ENCODE measurements at places on chromosomes 4 and X.

DNA sequence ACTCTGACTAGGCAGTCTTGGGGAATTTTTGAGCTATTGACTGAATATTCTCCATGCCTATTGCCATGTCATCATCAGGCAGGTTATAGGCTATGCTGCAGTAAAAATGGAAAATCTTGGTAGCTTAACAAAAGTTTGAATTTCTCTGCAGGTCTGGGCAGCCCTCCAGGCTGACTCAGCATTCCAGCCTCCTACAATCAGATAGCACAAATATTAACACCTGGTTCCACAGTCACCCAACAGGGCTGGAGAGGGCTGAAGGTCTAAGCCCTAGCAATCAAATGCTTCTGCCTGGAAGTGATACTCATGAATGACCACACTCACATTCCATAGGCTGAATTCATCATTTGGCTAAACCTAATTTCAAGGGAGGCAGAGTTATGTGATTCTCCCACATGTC is 9.6 kb upstream of the PPP3CA start:
- no peak for DNase-seq

- no peak for DNase-seq
These were observed 574 bp upstream of the CFAP97 start for GRCh38 chr4:185204238-185204910.

- no peak for DNase-seq
These were observed 308.3 kb upstream of the HS3ST1 start for GRCh38 chr4:11736978-11737377.

- peak; percentile 38 for DNase-seq
These were observed 5.8 kb upstream of the TET2 start for GRCh38 chr4:105140684-105141490.

GRCh38 chrX:81263059-81263458 is 61.2 kb downstream of the SH3BGRL start:
- DNase-seq = no peak

DNA sequence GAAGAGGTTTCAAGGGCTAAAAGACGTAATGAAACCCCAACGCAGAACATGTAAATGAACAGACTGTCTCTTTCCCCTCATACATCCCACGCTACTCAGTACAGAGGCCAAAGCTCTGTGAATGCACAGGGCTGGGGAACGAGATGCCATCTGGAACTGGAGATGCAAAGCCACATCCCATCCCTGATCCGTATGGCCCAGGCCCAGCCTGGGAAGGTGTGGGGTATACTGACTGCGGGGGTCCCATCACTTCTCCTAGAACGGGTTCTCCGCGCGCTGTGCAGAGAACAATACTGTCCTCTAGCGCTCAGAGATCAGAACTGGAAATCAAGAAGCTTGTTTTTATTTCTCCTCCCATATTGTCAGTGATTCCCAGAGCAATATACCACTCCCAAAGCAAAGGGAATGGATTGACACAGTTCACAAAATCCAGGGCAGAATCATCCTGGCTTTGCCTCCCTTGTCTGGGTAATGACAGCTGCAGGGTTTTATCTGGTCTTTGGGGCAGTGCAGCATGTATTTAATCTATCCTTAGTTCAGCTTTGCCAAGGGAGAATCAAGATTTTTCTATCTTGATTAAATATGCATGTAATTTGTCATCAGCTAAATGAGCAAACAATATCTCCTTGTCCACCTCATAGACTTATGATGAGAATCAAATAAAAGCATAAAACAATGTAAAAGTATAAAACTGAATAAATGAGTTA is 47.3 kb upstream of the TLR3 start:
- DNase-seq = no peak

GRCh38 chr4:589219-589963 is 13.3 kb upstream of the TMEM271 start:
- no peak for DNase-seq

DNA sequence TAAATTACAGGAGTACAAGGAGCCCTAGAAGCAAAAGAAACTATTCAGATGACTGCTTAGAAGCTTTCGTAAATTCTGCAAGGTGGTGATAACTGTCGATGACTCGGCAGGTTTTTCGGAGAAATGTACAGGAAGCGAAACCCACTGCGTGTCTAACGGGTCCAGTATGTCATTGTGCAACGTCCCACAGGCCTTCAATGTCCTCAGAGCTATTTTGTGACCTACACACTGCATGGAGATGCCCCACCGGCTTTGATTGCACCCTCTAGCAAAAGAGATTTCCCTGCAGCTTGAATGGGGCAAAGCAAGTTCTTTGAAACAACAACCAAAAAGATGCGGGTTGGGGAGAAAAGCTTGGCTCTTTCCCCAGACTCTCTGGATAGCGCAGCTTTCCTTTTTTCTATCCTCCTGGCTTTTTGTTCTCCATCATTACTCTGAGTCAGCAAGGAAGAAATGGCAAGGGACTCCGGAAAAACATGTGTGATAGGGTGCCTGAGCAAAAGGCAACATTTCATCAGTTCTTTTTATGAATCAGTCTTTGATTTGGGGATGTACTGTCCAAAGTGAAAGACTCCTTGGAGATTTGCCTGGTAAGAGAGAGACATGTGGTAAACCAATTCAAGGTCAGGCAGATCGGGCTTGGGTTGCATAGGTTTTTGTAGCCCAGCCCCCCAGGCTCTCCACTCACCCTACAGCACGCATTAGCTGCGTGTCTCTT is 112.0 kb upstream of the TBL1X start:
- peak; percentile 32 for DNase-seq

DNA sequence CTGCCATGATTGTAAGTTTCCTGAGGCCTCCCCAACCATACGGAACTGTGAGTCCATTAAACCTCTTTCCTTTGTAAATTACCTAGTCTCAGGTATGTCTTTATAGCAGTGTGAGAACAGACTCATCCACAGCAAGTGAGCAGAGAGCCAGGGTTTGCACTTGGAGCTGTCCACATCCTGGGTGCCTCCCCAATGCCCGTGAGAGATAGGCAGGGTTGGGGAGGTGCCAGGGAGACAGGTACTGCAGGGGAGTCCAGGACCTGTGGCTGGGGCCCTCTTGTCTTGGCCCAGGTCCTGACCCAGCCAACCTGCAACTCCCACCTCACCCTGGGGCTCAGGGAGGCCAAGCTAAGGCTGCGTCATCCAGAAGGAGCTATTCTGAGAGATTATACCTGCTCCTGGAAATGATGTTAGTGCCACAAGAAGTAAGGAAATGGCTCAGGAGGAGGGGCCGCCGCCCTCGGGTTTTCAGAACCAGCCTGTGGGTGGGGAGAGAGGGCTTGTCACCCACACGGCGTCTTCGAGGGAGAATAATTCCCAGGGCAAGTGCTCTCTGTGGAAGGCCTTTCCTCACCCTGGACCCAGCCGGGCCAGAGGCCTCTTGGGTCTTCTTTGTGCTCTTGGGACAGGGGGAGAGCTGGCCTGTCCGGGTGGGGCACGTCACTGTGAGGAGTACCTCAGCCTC is 66.5 kb downstream of the ADRA2C start:
- DNase-seq = no peak

DNA sequence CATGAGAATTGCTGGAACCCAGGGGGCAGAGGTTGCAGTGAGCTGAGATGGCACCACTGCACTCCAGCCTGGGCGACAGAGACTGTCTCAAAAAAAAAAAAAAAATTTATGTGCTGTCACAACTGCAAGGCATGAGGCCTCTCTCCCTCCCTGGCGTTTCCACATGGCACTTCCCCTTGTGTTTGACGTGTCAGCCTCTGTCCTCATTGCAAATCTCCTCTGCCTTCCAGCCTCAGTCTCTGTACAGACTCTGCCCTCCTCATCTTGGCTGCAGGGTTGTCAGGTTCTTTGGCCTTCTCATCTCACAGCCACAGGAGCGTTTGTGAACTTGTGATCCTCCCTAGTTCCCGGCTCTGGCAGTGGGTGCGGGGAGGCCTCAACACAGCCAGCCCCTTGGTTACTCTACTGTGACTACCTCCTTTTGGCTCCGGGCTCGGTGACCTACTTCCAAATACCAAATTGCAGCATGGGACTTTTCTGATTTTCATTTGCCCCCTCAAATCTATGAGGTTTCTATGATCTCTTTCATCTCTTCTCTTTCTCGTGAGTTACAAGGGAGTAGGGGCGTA is 250.0 kb downstream of the CBR4 start:
- DNase-seq = no peak

- DNase-seq = no peak
These were observed 51.5 kb downstream of the WDR19 start for GRCh38 chr4:39233783-39234182.

DNA sequence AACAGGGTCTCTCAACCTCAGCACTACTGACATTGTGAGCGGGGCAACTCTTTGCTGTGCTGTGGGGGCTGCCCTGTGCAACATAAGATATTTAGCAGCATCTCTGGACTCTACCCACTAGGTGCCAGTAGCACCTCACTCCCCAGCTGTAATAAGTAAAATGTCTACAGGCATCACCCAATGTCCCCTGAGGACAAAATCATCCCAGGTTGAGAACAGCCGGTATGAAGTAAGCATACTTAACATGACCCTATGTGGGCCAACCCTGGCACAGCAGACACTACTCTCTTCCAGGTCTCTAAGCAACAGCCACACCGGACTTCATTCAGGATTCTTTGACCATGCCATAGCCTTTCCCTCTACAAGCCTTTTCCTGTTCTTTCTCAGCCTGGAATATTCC is 10.5 kb upstream of the MGST2 start:
- DNase-seq = no peak

GRCh38 chrX:643911-644303 is 13.3 kb downstream of the SHOX start:
- DNase-seq = no peak

DNA sequence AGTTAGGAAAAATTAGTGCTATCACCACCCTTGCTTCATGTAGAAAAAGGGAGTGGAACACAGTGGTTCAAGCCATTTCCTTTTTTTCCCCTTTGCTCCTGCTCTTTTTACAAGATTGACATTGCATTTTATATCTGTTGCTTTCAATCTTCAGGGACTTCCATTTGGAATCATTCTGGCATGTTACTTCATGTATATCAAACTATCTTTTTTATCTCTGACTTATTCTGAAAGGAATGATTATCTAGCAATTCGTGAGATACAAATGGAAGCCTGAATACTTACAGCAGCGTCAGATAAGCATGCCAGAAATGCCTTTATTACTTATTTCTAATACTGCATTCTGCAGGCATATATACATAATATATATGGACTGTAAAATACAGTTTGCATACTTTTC is 20.4 kb downstream of the ADGRL3 start:
- DNase-seq = no peak

DNA sequence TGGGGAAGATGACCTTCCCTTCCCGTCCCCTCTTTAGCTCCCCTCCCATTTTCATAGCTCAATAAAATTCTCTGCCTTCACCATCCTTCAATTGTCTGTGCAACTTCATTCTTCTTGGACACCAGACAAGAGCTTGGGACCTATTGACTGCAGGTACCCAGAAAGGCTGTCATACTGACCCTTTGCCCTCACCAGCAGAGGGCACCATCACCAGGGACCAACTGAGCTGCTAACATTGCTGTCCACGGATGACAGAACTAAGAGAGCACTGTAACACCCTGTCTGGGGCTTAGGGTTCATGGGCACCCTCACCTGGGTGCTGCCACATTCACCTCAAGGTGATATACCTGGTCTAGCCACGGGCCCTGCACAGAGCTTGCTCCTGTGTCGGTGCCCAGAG is 141.3 kb upstream of the VCX3B start:
- DNase-seq = no peak

- no peak for DNase-seq
These were observed 177.1 kb upstream of the FRG1 start for GRCh38 chr4:189763583-189763982.

DNA sequence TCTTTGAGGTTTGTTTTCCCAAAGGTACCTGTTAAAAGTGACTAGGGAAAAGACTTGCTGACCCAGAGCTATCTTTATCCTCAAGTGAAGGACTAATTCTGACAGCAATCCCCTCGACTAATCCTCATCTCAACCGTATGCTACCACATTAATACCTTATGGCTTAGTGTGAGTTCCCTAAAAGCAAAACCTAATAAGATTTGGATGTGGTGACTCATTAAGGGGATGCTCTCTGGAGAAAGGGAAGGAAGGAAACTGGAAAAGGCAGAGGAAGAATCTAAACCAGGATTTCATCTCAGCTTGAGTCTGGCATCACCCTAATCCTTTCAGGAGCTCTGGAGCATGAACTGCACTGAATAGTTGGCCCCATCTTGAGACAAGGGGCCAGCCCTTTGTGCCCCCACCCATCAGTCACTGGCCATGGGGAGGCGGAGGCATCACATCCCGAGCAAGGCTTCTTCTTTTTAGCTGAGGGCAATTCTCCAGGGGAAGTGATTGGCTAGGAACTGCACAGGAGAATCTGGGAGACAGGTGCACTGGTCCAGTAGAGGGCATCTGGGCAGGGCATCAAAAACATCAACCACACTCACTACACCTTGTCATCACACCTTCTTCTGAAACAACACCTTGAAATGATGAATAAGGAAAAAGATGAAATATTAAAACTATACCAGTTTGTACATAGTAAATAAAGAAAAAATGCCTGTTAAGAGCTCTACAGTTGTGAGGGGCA is 6.9 kb upstream of the BBS7 start:
- no peak for DNase-seq

DNA sequence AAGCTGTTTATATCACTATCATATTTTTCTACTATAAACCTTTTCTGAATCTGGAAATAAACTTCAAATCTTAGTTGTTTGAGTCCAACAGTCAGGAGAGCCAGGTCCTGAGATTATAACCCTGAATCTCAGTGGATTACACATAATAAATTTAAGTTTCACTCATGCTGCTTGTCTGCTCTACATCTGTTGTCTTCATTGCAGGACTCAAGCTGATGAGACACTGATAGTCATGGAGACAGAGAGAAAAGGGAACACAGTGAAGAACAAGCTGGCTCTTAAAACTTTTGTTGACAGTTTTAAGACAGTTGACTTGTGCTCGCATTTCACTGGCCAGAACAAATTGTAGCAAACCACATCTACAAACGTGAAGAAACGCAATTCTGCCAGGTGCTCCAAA is 327.0 kb upstream of the CTSO start:
- DNase-seq = no peak

DNA sequence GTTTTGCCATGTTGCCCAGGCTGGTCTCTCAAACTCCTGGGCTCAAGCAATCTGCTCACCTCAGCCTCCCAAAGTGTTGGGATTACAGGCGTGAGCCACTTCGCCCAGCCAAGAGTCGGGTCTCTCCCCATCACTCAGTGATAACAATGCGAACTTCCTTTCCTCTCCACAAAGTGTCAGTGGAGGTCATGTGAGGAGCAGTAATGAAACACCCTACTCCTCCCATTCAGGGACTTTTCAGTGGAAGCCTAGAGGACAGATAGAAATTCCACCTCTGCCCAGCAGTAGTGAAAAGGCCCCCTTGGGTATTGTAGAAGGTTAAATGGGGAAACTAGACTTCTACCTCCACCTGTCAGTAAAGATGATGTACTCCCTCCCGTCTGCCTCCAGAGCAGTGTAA is 141.9 kb upstream of the STK26 start:
- DNase-seq = no peak

GRCh38 chr4:85431156-85431555 is 43.8 kb upstream of the ARHGAP24 start:
- DNase-seq = no peak
